ENCODE measurements at places on chromosomes 13 and 19.

DNA sequence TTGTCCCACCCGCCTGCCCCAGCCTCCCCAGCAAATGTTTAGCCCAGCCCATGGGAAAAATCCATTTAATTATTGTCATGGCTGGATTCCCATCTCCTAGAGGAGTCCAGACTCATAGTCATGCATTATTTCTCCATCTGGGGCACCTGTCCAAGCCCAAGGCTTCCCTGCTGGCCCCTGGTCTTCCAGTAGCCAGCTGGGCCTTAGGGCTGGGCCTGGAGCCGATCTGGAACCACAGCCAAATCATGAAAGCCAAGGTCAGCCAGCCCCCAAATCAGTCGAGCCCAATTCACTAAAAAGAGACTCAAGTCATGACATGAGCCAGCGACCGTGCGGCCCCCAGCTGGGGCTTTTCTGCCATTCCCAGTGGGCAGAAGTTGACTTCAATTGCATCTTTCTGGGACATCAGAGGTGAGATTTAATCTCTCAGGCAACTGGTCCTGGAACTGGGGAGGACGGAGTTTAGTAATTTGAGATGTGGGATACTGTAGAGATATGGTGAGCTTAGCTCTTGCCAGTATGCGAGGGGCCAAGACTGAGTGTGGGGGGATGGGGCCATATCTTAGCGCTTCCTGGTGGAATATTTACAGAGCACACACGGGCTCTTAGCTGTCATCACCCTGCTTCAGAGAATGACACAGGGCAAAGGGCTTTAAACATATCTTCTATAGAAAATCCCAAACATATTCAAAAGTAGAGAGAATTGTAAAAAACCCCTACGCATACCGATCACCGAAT lies 9.4 kb upstream of the PGLYRP2 start:
- DNase-seq, result no peak

DNA sequence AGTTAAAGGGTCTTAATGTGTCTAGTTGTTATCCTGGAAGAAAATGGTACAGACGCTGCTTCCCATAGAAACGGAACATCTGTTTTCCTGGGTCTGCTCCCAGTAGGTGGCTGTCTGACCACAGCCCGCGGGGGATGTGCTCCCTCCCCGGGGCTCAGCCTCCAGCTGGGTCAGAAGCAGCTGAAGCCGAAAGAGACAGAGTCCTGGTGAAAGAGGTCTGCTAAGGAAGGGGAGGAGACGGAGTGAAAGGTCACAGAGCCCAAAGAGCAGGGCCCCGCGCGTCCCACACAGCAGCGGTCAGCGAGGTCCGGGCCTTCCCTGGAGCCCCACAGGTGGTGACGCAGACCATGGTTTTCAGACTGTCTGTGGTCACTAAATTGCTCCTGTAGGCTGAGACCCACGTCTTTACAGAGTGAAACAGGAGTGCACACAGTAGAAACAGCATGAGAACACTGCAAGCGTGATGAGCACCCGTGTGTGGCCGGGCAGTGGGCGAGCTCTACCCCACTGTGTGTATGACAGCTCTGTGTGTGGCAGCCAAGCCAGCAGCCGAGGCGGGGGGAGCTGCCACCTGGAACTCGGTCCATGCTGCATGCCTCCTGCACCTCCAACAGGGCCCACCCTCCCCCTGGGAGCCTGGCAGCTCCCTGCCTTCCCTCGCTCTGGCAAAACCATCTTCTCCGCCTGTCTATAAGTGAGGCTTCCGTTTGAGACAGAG lies 52.0 kb upstream of the C13orf46 start:
- peak; percentile 86 for DNase-seq

DNA sequence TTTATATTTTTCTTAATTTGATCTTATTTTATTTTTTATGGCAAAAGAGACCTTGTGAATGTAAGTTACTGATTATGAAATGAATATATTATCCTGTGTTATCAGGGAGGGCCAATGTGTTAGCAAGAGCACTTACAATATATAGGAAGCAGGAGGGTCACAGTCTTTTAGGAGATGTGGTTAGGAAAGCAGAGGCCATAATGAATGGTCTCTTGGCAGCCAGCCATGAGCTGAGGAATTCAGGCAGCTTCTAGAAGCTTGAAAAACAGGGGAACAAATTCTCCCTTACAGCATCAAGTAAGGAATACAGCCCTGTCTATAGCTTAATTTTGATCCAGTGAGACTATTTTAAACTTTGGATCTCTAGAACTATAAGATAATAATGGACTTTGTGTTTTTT lies 2374.6 kb downstream of the PCDH9 start:
- DNase-seq, result peak; percentile 50

- DNase-seq, result peak; percentile 26
Observed at GRCh38 chr19:10655457-10656312, 1.5 kb downstream of the ILF3 start.

GRCh38 chr19:3534375-3535234 lies 4.4 kb upstream of the TEKTIP1 start:
- DNase-seq, result no peak

GRCh38 chr19:30743702-30744101 lies 371.5 kb downstream of the ZNF536 start:
- no peak for DNase-seq

GRCh38 chr19:43779820-43780219 lies 953 bp downstream of the KCNN4 start:
- DNase-seq, result no peak

GRCh38 chr13:30192320-30193093 lies 114.8 kb downstream of the KATNAL1 start:
- DNase-seq, result no peak

DNA sequence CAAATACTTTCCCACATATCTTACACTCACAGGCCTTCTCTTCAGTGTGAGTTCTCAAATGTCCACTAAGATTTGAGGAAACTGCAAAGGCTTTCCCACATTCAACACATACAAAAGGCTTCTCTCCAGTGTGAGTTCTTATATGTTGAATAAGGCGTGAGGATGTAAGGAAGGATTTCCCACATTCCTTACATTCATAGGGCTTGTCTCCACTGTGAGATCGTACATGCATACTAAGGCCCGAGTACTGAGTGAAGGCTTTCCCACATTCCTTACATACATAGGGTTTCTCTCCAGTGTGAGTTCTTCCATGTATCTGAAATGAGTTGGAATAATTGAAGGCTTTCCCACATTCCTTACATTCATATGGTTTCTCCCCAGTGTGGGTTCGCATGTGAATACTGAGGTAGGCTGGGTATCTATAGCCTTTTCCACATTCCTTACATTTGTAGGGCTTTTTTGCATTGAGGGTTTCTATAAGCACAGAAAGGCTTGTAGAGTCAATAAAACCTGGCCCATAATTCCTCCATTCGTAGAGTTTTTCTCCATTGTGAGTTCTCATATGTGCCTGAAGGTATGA lies 9.6 kb downstream of the ZNF426 start:
- peak; percentile 19 for DNase-seq

DNA sequence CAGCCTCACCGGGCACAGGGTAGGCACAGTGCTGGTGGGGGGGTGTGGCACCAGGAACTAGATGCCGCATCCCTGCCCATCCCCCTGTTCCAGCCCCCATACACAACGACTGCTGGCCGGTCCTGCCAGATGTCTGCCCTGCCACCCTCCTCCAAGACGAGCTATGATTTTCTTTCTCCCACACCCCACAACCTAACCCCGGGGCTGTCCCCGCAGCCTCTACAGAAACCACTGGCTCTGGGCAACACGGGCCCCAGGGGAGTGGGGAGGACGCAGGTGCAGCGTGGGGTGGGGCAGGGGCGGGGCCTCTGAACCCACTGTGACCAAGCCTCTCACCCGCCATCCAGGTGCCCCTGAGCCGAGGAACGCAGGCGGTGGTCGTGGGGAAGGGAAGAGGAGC lies 15.5 kb downstream of the PGLS start:
- DNase-seq, result no peak

DNA sequence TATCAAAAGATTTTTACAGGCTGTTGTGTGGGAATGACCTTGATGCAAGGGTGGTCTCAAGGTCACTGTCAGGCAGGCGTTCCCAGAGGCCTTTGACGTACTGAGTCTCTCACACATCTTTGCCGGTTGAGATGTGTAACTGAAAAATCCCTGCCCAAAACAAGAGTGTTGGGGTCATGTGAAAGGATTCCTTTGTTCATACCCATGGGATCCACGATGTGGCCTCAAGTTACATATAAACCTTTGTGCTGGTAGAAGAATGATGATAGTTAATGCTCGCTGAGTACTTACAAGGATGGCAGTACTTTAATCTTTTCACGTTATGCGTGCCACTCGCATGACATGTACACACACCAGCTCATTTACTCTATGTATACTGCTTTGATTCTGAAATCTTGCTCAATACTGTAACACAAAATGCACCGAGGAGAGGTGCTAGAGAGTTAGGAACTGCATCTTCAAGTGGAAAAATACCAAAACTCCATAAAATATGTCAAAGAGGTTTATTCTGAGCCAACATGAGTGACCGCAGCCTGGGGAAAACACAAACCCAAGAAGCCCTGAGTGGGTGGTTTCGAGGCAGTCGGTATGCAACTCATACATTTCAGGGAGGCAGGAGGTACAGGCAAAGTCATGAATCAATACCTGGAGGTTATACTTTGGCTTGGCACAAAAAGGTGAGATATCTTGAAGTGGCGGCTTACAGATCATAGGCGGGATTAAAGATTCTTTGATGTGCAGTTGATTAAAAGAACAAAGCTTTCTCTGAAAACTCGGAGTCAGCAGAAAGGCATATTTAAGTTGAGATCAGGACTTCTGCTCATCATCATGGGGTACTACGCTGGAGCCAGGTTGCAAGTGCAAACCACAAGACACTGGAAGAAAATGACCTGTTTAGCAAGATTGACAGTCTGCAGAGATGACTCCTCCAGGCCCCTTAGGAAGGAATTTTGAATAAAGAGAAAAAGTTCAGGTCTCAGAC lies 87.4 kb upstream of the ARHGEF7 start:
- DNase-seq, result no peak

DNA sequence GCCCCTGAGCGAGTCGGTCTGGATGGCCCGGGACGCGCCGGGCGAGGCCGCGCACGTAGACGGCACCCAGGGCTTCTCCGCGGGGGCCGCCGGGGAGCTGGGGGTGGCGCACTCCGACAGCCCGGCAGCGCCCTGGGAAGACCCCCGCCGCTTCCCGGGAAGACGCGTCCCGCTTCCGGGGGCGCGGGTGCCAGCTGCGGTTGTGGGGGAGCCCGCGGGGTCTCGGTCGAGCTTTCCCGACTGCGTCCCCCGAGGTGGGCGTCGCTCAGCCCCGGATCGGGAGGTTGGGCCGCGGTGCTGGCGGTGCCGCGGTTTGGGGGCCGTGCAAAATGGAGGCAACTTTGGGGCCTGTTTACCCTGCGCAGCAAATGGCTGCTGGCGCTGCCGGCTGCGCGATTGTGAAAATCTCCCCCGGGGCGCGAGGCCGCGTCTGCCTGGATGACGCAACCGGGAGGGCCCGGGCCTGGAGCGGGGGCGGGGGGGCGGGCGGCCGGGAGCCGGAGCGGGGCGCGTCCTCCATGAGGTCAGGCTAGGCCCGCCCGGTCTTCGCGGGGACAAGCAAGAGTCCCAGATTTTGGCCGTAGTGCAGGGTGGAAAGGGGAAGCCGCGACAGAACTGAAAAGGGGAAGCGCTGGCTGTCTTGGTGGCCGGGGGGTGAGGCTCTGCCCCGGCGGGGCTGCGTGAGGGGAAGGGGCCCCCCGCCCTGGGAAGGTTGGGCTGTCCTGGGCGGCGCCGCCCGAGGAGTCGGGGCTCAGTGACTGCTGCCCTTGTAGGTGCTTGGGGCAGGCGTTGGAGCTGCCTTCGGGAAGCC lies 11.3 kb downstream of the PEAK3 start:
- peak; percentile 89 for DNase-seq

- no peak for DNase-seq
Observed at GRCh38 chr13:34816908-34817665, 125.0 kb upstream of the NBEA start.

- DNase-seq, result peak; percentile 79
Observed at GRCh38 chr19:52935434-52935833, 12.2 kb upstream of the ZNF888 start.

DNA sequence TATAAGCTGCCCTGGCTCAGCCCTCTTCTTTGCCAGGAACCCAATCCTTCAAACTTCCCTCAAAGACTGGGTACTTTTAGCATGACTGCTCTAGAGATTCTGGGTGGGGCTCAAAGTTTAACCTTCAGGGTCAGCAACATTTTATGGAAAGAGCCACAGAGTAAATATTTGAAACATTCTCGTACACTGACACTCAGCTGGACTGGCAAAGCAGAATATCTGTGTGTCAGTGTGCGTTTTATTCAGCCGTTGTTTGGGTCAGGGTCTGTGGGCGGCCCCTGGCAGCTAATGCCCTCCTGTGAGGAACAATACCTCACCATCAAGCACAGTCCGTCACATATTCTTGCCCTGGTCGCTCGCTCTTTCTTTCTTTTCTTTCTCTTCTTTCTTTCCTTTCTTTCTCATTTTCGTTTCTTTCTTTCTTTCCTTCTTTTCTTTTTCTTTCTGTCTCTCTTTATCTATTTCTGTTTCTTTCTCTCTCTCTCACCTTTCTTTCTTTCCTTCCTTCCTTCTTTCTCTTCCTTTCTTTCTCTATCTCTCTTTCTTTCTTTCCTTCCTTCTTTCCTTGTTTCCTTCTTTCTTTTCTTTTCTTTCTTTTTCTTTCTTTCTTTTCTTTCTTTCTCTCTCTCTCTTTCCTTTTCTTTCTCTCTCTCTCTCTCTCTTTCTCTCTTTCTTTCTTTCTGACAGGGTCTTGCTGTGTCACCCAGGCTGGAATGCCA lies 10.7 kb downstream of the DPRX start:
- no peak for DNase-seq

DNA sequence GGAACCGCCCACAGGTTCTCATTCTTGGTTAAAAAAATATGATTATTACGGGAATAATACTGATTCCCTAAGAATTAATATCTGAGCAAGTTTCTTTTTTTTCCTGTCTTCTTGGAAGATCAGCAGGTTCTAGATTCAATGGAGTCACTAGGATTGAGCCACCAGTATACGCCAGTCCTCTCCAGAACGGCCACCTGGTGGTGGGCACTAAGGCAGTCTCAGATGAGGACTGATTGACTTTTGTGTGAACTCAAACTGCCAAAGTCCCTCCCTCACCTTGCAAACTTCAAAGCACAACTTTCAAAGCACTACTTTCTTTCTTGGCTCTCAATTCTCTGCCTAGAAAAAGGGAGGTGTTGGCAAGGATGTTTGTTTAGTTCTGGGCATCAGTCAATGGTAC lies 33.3 kb upstream of the ALOX5AP start:
- no peak for DNase-seq

- peak; percentile 52 for DNase-seq
Observed at GRCh38 chr19:35704218-35704617, at the start of gene ZBTB32. Gene ZBTB32 (plus strand): TSS chr19:35704558. CDS start chr19:35714627, 10,069 bp downstream.

- no peak for DNase-seq
Observed at GRCh38 chr19:13865571-13866462, 11.1 kb upstream of the NANOS3 start.

GRCh38 chr19:42279902-42280814 lies 11.1 kb downstream of the CIC start:
- peak; percentile 91 for DNase-seq

DNA sequence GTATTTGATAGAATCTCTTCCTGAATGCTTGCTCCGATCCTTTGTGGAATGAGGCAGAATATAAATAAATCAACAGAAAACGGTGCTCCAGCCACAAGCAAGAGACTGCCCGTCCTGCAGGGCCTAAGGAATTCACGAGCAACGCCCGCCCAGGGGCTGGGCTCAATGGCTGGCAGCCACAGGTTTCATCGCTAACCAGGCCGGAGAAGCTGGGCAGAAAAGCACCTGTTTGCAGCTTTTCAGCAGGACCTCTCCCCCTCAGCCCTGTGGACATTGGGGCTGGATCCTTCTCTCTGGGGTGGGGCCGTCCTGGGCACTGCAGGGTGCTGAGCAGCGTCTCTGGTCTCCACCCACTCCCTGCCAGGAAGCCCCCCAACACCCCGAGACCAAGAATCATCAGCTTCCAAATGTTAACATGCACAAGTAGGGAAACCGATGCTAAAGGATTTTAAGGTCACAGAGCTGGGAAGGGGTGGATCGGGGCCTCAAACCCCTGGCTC lies 102.5 kb downstream of the GADD45B start:
- peak; percentile 80 for DNase-seq

- DNase-seq, result peak; percentile 33
Observed at GRCh38 chr13:97878431-97879375, 74.8 kb upstream of the IPO5 start.
